ENCODE measurements at places on chromosomes 13 and 19.

DNA sequence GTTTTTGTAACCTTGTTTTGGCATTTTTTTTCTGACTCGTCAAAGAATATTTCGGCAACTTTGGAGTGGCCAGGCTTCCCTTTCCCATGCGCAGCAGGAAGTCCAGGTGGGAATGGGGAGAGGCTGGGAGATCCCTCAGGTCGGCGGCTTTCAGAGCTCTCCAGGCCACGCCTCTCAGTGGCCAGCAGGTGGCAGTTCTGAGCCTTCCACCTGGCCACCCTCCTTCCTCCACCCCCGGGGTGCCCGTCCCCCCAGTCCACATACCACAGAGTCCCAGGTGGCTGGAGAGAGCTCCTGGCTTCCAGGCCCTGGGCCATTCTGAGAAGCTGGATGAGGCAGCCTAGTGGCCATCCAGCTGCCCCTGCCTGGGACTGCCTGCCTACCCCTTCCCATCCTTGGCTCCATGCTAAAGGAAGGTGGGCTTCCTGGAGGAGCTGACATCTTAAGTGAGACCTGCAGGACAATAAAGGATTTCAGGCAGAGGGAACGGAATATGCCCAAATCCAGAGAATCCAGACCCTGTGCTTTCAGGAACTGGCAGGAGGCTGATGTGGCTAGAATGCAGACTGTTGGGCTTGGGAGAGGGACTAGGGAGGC lies 46.3 kb downstream of the CCNE1 start:
- no peak for DNase-seq

DNA sequence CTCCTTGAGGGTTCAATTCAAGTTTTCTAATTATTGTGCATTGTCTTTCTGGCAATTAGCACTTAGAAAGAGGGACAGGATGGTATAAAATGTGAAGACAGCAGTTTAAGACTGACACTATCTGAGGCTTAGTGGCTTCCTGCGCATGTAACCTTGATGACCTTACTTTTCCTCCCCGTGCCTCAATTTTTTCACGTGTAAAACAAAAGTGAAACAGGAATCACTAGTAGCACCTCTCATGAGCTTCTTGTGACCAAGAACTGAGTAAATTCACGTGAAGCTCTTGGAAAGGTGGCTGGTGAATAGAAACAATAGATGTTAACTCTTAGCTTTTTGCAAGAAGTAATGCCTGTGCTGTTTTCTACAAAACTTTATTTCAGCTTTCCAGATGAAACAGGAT lies 233.9 kb downstream of the LMO7 start:
- DNase-seq: no peak

- no peak for DNase-seq
Observed at GRCh38 chr13:38463048-38463447, 113.4 kb downstream of the UFM1 start.

GRCh38 chr19:29781386-29782259 lies 30.2 kb upstream of the CCNE1 start:
- DNase-seq: no peak

- DNase-seq: no peak
Observed at GRCh38 chr19:40716031-40716481, 630 bp downstream of the COQ8B start.

GRCh38 chr19:45152504-45153338 lies 8.1 kb downstream of the NKPD1 start:
- DNase-seq: no peak

DNA sequence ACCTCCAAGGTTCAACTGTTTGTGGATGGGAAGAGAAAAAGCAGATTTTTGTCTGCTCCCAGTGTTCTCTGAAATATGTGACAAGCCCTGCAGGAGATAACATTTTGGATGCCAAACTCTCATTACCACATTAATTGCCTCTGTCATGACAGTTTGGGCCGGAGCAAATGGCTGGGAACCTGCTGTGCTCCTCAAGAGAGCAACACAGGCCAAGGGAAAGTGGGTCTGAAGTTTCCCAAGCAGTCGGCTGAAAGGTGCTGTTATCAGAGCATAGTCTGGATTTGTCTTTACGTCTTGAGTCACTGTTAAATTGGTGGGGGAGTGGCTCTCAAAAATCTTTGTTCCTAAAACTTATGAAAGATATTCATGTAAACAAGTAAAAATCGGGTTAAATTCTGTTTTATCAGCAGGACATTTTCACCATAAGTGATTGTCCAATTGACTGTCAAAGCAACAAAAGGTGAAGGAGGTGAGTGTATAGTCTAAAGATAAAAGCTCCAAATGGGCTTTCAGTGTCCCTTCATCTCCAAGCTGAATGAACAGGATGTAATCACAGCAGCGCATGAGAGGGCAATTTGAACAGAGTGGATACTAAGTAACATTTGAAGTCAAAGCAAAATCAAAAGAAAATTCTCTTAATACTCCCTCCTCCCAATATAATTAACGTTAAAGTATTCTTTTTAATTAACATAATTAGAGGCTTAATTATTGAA lies 844.8 kb downstream of the PCDH17 start:
- peak; percentile 56 for DNase-seq

DNA sequence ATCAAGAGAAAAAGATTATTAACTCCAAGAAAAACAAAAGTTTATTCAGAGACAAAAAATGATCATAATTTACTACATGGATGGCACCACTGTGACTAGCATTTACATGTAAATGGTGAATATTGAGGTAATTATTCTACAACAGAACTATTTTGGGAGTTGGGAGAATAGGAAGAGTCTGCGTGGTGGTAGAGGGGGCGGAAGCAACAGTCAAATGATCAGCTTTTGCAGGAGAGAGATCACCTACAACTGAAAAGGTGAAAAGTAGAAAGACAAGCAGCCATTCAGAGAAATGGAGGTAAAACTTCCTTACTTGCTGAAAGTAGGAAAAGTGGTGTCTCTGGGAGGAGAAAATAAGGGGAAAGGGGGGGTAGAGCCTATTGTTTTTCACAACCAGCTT lies 62.8 kb upstream of the SACS start:
- DNase-seq: no peak

DNA sequence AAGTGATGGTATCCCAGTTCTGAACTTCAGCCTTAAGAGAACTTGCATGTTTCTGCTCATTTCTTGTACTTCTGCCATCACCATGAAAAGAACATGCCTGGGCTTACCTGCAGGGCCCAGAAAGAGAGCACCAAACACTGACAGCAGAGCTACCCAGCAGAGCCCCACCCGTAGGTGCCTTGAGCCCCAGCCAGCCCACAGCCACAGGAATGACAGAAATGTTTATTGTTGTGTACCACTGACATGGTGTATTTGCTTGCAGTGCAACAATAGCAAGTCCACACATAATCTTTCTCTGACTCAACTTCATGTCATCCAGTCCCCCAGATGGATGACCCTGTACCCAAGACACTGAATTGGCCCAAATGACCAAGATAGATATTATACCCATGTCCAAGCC lies 195.2 kb downstream of the TSHZ3 start:
- no peak for DNase-seq

- DNase-seq: no peak
Observed at GRCh38 chr19:21593934-21594820, 88.8 kb downstream of the ZNF429 start.

- no peak for DNase-seq
Observed at GRCh38 chr19:49875857-49876421, 1.2 kb downstream of the AKT1S1 start.

DNA sequence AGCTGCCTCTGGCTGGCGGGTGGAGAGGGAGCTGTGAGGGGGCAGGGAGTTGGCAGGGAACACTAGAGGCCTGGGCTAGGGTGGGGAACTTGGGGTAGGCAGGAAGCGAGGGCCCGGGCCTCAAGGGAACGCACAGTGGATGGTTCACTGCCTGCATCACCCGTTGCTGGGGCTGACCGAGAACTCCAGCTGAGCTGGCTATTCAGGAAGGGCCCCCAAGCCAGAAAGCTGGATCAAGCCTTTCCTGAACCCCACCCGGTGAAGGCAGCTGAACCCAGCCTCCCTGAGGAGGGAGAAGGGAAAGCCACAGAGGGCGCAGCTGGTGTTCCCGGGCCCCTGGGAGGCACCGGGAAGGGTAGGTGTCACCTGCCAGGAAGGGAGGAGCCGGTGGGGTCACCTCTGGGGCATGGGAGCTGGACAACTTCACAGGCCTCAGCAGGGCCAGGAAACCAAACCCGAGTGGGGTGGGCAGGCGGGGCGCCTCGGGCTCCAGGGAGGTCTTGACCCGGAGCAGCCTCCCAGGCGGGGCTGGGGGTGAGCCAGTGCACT lies 13.9 kb downstream of the PALM start:
- DNase-seq: no peak

GRCh38 chr19:5011476-5012238 lies 42.7 kb downstream of the KDM4B start:
- no peak for DNase-seq

GRCh38 chr19:23382955-23383354 lies 12.3 kb downstream of the ZNF91 start:
- DNase-seq: no peak

DNA sequence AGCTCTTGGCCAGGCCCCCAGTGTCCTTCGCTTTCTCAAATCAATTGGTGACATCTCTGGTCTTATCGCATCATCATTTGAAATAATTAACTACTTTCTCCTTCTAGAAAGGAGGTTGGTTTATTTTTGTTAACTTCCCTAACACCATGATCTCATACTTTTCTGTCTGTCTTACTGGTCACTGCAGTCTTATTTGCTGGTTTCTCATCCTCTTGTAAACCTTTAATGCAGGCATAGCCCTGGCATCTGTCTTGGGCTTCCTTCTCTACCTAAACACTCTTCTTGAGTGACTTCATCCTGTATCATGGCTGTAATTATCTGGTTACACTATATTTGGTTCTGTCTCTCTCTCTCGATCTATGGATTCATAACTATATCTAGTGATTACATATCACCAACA lies 152.8 kb downstream of the CYSLTR2 start:
- DNase-seq: no peak

- DNase-seq: no peak
Observed at GRCh38 chr13:21717817-21718216, 46.9 kb downstream of the FGF9 start.

GRCh38 chr19:42229301-42229854 lies 9.3 kb downstream of the ZNF526 start:
- DNase-seq: no peak

GRCh38 chr13:75360170-75360569 lies 121.8 kb downstream of the TBC1D4 start:
- no peak for DNase-seq

DNA sequence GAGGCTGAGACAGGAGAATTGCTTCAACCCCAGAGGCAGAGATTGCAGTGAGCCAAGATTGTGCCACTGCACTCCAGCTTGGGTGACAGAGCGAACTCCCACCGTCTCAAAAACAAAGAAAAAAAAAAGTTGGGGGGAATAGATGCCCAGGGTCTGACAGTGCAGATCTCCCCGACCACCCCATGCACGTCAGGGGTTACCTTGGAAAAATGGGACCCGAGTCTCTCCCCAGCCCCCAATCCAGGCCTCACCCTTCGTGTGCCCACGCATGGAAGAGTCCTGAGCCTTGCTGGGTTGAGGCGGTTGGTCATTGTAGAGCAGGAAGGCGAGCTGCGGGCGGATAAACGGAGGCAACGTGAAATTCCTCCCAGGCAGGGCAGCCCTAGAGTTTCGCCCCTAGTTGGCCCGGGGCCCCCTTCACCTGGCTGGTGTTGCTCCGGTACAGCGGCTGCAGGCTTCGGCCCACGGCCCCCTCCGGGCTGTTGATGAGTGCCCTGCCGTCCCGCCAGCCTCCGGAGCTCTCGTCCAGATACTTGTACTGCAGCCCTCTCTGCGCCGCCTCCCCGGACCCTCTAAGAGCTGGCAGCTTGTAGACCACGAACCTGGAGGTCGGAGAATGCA lies 588 bp downstream of the DNASE2 start:
- DNase-seq: no peak

DNA sequence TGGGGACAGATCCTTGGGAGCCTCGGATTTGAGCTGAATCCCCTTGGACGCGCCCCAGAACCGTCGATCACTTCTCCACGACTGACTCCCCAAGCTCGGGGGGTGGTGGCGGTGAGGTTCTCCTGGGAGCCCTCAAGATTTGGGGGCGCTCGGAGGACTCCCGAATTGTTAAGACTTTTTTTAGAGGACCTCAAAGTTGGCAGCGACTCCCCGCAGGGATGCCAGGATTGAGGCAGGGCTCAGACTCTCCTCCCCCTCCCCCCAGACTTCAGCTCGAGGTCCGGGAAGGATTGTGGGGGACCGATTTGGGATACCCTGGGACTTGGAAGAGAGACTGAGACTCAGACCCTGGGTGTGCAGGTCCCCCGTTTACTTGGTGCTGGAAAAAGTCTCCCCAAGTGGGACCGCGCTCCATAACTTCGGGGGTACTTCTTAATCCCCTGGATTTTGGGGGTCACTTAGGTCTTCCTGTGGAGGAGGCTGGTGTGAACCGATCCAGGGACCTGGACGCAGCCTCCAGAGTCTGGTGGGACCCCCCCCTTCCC lies 665 bp downstream of the VASP start:
- DNase-seq: no peak

GRCh38 chr13:73058432-73058735 lies 421 bp upstream of the KLF5 start:
- DNase-seq: no peak

DNA sequence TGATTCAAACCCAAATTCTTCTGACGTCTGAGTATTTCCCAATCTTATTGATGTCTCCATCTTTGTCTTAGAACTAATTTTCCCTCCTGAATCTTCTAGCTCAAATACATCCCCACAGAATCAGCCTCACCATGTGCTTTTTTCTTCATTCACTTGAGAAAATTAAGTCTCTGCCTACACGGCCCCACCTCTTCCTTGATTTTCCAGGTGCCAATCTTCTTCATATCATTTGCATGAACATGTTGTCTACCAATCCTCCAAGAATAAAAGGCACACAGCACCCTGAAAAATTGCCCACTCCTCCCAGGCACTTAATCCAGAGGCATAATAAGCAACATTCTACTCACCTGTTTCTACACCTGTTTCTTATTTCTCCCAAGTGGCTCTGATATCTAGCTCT lies 408.1 kb upstream of the NBEA start:
- DNase-seq: no peak

GRCh38 chr19:35533822-35534392 lies 651 bp downstream of the GAPDHS start:
- DNase-seq: no peak

DNA sequence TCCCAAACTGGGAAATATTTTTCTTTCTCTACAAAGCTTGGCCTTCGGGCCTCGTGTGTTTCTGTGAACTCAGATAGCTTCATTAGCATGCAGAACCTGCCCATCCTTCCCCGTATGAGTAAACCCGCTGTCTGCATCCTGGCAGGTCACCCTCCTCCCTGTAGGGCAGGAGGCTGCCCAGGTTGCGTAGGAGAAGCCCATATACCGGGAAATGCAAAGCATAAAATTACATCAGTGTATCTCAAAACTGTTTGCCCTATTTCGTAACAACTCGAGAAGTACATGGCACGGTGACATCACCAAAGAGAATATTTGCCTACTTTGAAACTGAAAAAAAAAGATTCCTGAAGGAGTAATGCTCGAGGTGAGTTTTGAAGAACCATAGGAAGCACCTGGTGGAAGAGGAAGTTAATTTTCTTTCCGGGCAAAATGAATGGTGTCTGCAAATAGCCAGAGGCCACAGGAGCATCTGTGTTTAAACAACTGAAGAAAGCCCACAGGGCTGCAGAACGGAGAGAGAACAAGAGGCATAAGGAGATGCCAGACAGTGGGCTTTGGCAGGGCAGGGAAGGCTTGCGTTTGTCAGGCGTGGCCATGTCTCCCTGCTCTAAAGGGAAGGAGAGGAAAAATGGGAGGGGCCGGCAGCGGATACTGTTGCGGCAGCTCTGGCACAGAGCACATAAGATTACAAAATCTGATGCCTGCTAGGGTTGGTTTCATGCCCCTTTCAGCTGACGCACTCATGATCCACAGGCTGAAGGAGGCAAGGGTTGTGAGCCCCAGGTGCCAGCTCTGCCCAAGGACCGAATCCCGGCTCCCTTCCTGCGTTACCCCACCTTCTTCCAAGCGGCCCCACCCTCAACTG lies 81.4 kb downstream of the IRS2 start:
- DNase-seq: no peak

- DNase-seq: no peak
Observed at GRCh38 chr19:13983213-13983889, 22.8 kb downstream of the RFX1 start.
